ENCODE measurements at places on chromosomes 3 and 15.

DNA sequence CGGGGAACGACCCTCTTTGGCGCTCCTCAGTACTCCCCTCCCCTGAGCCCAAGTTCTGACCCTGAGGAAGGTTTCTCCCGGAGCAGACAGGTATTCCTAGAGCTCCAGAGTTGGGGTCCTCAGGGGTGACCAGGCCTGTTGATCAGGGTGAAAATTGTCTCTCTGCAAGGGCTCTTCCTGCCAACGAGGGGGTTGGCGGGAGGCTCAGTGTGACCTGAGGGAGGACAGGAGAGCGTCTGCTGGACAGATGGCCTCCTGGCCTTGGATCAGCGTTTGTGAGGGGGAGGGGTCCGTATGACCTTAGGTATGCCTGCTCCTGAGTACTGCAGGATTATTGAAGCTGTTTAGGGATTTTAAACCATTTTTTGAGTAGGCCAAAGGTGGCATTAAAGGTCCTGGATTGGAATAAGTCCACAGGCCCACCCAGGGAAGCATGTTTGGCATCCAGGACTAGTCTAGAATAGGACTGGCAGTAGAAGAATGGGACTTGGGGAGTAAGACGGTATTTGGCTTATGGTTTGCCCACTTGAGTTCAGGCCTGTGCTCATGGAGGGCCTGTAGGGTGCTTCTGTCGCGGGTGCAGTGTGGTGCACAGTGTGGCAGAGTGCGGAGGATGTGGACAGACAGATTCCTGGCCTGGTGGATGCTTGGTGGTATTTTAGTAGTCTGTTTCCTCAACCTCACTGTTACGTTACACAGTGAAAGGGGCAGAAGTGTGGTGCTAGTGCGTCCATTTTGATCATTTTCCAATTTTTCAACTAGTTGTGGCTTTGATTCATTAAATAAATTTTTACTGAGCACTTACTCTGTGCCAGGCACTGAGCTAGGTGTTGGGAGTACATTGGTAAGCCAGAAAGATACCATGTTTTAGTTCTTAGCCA, 959 bp downstream of the ZNF592 start:
- DNase-seq = peak; percentile 82

DNA sequence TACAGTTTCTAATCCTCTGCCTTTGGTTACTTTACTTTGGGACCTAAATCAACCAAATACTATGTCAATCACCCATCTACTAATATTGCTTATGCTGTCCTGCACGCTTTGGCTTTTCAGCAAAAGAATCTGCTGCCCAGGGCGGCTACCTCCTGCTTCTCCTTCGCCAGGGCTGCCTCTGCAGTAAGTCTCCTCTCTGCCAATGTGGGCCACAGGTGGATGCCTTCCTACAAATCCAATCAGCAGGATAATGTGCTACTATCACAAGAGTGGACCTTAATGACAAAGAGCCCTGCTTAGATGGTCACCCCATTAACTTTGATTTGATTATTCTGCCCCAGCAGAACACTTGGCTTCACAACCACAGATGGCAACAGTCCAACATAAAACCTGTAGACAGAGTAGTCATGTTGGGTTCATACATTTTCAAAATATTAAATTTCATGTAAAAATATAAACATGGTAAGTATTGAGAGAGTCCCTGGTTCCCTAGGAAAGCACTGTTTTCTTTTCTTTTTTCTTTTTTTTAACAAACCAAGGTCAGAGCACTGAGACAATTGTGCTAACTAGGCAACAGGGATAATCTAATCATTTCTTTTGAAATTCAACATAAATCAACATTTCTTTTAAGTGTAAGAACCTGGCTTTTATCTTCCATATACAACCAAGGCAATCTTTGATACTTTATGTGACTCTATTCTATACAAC, 298.3 kb downstream of the ZBTB20 start:
- DNase-seq = no peak

GRCh38 chr3:109869586-109869985, 532.2 kb upstream of the DPPA4 start:
- no peak for DNase-seq

GRCh38 chr3:119781330-119782198, at the start of gene NR1I2:
TSS of gene NR1I2 (plus strand) at chr3:119782101.
- DNase-seq = no peak

DNA sequence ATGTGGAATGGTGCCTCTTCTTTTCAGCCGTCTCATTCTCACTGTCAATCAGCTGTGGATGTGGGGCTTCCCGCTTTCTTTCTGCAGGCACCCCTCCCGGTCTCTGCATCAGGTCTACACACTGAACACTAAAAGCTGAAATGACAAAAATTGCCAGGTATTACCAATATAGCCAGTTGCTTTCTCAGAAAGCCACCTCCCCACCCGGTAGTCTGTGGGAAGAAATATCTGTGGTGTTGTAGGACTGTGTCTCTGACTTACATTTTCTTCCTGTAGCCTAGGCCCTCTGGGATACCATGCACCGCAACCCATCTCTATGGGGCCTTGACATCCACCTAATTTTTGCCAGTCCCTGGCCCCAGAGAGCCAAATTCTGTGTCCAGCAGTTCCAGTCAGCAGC, 19.2 kb upstream of the EPHB1 start:
- peak; percentile 52 for DNase-seq

GRCh38 chr3:44476181-44476611, 1.3 kb downstream of the ZNF445 start:
- no peak for DNase-seq

GRCh38 chr3:98038286-98038685, 3.2 kb upstream of the GABRR3 start:
- DNase-seq = no peak

DNA sequence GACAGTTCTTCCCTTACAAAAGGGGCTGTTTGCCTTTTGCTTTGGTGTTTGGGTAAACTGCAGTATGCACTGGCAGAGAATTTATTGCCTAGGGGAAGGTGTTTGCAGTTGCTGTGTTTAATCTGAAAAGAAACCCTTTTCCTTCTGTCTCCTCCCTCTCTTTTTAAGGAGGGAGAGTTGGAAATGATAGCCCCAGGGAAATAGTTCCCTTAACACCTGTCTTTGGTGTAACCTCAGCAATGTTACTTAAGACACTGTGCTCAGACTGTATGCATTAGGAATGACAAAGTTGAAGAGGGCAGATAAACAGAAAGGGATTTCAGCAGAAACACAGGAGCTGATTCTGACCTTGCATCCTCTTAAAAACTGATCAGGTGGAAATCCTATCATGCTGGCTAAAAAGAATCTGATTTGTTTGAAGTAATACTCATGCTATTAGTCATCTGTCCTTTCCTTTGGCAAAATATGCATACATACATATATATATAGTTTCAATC, 125.4 kb downstream of the TP63 start:
- DNase-seq = no peak

- no peak for DNase-seq
These were observed 3.2 kb upstream of the RAD51 start for GRCh38 chr15:40691737-40692136.

- DNase-seq = no peak
These were observed 111.2 kb downstream of the MYO5A start for GRCh38 chr15:52417521-52417920.

DNA sequence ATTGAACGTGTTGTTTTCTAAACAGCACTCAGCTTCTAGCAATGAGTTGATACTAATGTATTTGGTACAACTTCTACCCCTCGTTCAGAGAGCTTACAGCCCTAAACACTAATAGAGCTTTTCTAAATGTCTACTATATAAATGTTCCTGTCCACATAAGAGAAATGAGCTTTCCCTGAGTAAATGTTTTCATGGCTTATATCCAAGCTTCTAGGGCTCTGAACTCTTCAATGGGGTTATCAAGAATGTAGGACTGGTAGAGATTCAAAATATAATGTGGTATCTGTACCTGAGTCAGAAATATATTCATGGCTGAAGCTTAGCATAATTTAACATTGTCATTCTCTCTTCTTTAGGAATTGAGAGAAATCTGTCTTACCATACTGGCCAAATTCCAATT, 73.4 kb downstream of the SERPINI1 start:
- DNase-seq = no peak

DNA sequence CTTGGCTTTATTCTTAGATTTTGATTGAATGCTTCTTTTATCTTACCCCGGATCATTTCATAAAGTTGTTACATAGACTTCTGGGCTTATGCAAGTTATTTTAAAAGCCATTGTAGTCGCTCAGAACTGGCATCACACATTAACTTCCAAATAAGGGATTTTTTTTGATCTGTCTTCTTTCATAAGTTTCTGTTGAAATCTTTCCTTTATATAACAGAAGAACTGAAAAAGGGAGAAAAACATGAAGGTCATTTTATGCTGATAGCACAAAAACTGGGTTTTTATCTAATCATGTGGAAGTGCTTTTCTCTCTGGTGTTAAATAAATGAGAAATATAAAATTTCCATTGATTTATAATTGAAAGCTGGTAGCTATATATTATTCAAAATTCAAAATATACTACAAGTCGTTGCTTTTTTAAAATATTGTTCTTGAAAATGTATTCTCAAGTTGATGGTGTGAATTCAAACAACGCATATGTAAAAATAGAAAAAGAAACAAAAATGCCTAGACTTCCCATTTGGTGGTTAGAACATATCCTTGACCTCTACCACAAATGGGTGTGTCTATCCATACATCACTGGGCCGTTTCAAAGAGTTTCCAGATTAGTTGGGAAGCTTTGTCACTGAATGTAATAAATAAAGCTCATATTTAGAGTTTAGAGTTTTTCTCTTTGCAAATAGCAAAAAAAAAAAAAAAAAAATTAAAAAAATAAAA, 258.3 kb upstream of the ZPLD1 start:
- no peak for DNase-seq

DNA sequence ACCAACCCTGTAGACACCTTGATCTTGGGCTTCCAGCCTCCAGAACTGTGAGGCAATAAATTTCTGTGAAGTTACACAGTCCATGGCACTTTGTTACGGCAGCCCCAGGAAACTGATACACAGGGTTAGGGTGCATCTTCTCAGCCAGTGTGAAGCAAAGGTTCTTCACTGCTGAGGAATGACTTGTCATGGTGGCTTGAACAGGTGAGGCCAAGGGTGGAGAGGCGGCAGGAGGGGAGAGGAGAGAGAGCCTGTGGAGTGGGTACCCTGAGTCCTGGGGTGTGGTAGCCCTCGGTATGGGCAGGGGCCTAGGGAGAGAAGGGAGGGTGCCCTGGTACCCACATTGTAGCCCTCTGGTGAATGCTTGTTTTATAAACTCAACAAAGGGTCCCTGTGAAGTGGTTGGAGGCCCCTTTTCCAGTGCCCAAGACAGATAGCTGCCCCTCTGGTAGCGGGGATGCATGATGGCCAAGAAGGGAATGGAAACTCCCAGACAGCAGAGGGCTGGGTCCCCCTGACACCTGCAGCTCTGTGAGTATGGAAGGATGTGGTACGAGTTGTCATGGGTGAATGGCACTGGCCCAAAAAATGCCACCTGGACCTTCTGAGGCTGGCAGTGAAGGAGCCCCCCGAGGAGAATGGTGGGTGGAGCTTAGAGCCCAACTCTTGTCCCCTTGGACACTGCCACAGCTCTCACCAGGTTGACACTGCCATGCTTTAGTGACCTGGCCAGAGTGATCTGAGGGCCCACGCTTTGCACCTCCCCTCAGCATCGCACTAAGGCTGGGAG, 49.6 kb downstream of the SPSB4 start:
- DNase-seq = no peak

DNA sequence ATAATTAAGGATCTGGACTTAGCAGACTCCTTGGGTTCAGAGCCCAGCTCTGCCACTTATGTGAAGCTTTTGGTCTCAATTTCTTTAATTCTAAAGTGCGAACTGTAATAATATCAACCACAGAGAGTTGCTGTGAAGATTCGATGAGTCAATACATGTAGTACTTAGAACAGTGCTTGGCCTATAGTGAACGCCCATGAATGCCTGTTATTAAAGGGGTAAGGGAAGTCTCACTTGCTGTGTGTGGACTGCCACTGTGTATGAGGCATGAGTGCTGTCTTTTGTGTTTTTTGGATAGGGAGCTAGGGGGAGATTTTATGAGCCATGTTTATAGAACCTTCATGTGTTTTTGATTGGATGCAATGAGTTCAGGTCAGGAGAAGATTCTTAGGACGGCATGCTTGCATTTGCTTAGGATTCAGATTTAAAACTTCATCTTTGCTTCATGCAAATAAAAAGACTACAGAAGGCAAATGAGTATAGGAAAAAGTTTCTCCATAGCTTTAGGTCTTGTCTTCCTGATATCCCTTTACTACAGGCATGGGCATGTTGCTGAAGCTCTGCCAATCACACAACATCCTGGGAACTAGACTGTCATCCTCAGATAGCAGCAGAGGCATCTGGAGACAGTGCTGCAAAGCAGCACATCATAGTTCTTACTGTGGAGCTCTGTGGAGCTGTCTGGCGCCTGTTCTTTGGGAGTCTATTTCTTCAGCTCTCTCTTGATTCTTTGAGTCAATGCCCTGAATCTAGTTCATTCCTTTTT, 50.0 kb downstream of the PLS1 start:
- no peak for DNase-seq

DNA sequence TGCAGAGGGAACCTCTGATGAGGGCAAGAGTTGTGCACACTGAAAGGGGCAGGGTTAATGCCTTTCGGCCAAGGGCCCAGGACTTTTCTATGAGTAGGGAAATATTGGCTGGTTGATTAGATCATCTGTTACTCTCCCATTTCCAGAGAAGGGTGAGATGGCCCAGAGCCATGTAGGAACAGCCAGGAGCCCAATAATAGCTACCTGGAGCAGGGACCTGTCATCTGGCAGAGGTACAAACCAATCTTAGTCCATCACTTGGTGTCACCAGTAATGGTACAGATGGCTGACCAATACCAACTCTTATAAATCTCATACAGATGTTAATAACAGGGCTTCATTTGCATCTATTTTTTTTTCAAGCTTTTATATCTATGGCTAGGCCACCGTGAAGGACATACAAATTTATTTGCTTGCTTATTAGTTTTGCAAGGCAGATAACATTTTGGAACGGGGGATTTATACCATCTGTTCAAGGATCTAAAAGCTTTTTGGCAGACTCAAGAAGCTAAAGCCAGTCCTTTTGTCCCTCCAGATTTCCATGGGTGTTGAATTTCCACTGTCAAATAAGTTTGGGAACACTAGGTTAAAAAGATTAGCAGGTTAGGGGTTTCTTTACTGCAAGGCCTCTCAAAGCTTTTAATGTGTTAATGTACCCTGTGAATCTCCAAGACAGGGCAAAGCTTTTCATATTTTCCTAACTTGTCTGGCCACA, 79.3 kb downstream of the TNIK start:
- no peak for DNase-seq

- no peak for DNase-seq
These were observed 18.9 kb downstream of the LOXL1 start for GRCh38 chr15:73945130-73945508.

- no peak for DNase-seq
These were observed 100.8 kb downstream of the EEFSEC start for GRCh38 chr3:128254066-128254590.

GRCh38 chr3:37816271-37816670, 45.4 kb upstream of the CTDSPL start:
- no peak for DNase-seq

GRCh38 chr3:127216415-127217261, 23.7 kb downstream of the PRR23E start:
- DNase-seq = no peak

Measured in activated CD8-positive, alpha-beta memory T cell treated with anti-CD3 and anti-CD28 coated beads, Interleukin-2, amount 10 ng/mL, durations not matched to agents 7 days and 5 days (primary cell).